ENCODE measurements at places on chromosomes 5 and 9.

GRCh38 chr5:109511980-109512734, 102.4 kb upstream of the PJA2 start:
- DNase-seq, result no peak

DNA sequence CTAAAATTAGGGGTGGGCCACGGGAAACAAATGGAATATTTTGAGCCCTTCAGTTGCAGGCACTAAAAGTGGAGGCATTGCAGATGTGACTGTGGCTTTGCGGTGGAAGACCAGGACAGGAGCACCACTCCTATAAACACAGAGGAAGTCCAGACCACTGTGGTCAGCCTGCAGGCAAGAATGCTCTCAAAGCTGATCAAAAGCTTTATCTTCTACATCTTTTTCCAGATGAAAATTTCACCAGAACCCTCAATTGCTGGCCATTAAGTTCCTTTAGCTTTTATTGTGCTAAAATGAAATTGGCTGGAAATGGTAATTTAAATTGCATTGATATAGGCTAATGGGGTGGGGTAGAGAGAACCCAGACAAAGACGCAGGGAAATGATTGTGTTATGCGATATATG, 208.8 kb downstream of the ERCC6L2 start:
- DNase-seq, result no peak

DNA sequence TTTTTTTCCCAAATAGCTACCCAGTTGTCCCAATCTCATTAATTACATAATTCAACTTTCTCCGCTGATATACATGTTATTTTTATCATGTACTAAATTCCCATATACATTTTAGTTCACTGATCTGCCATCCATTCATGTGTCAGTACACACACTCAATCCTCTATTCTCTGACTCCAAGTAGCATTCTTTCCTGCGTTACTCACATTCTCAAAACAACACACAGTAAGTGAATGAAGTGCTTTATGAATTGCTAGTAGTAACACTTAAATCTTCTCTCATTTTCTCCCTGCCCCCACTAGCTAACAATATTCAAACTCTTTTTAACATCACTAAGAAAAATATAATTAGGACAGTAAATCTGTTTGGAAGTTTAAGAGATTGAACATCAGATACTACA, 8.9 kb downstream of the ZNF366 start:
- DNase-seq, result no peak

GRCh38 chr9:14480526-14480925, 166.6 kb upstream of the NFIB start:
- DNase-seq, result no peak

- DNase-seq, result no peak
Measured at GRCh38 chr9:126147186-126147935, 179.3 kb upstream of the MVB12B start.

- DNase-seq, result no peak
Measured at GRCh38 chr5:176574297-176574591, 25.1 kb downstream of the CDHR2 start.

DNA sequence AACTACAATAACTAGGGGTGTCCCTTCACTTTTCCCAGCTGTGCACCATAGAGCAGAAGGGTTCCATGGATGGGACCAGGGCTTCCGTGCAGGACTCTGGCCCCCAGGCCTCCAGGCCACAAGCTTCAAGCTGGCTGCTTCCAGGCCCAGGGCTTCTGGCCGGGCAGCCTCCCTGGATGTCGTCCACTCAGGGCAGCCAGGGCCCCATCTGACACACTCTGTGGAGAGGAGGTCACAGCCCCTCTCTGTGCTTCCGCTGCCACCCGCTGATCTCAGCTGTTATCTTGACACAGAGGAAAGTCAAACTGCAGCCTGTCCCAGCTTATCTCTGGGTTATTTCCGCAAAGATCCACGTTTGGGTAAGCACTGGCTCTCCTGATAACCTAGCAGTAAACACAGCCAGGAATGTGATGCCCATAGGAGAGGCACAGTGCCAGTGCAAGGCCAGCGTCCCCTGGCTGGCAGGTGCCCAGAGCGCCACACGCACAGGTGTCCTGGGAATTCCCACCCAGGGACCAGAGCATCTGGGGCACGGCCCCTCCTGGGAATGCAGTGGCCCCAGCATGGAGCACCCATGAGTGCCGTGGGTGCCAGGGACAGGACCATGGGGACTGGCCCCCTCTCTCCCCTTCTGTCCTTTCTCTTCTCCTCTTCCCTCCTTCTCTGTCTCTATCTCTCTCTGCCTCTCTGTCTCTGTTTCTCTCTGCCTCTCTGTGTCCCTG, 15.6 kb upstream of the SLC6A19 start:
- DNase-seq, result no peak

DNA sequence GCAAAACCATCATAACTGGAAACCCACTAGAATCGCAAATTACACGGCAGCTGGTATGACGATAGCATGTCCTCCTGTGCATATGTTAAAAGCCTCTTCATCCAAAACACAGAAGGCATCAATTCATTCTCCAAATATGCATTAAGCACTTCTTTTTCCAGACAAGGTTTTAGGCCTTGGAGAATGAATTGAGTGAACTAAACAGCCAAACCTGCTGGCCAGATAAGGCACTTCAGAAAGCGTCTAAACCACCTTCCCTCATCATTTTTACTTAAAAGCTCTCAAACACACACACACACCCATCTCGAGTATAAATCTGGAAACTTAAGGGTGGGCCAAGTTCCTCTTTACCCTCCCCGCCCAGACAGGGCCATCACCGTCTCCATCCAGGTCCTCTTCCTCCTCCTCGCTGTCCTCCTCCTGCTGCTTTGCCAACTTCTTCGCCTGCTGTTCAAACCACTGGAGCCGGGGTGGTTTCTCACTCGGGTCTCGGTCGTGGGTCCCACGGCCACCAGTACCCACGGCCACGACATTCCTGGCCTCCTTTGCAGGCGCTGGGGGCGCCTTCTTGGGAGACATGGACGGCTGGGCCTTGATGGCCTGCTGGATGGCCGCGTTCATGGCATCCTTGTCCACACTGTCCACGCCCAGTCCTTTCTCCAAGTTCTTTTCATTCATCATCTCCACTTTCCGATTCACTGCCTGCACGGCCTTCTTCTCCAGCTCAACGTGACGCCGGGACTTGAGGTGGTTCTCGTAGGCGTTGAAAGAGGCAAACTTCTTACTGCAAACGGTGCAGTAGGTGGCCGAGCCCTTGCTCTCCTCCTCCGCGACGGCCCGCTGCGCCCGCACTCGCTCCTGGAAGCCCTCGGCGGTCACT, 696 bp downstream of the ZNF622 start:
- DNase-seq, result no peak

DNA sequence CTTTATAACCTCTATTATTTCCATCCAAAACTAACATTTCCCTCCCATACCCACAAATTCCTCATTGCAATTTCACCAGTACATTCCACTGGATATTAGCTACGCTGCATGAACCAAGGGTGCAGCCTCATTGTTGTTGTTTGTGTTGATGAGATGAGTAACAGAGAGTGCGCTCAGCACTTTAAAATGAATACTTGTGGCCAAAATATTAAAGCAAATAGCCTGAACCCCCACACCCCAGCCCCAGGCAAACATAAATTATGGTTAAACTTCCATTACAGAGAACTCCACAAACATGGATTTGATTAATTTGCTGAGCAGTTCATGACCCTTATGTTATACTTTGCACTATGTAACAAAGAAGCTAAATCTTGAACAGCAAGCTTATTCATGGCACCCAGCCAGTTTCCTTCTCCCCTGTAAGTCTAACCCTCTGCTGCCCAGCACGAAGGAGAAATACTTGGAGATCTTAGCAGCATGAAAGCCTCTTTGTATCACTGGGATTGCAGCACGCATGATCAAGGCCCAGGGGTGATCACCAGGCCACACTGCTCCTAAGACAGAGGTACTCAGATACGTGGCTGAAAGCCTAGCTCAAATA, 205.0 kb downstream of the DOCK8 start:
- DNase-seq, result no peak

DNA sequence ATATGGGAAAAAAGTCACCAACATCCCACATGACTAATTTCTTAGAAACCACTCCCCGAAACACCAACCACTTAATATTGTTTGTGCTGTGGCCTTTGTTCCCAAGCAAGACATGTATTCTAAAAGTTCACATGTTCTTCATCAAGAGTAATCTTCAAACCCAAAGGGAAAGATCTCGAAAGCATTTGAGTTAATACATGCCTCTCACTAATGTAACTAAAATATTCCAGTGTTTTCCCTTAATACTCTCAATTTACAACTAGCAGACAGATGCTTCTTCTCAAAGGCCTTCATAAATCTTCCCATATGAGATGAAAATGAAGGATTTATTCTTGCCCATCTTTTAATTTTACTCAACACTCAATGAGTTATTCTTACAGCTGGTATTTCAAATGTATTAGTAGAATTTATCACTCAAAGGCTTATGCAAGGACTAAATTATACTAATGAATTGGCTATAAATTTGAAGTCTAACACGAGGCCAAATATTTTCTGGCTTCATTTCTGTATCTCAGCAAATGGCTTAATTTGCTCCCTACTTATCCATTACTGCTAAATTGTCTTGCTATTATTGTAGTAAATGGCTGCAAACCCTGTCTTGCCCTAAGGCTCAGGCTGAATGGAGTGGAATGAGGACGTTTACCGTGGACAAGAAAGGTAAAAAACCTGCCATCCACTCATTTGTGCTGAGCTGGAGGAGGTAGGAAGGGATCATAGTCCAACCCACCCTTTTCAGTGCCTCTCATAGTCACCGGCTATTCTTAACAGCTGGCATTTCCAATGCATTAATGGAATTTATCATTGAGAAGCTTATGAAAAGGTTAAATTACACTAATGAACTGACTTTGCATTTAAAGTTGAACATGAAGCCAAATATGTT, 474.4 kb downstream of the RASEF start:
- DNase-seq, result no peak

DNA sequence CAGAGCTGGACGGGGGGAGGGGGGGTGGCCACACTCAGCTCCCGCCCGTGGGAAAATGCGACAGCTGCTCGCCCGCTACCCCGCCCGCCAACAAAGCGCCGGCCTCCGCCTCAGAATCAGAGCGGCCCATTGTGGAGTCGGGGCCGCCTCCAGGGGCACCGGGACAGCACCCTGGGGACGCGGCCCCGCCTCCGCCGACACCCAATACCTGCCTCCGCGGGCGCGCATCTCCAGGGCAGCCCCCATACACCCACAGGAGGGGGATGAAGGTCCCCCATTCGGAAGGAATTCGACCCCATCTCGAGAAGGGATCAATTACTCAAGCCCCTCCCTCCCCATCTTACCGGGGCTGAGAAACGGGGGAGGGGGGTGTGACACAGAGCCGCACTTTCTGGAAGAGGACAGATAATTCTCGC, 1.3 kb downstream of the NOTCH1 start:
- DNase-seq, result no peak

GRCh38 chr9:112015736-112016135, 119.1 kb downstream of the UGCG start:
- no peak for DNase-seq

DNA sequence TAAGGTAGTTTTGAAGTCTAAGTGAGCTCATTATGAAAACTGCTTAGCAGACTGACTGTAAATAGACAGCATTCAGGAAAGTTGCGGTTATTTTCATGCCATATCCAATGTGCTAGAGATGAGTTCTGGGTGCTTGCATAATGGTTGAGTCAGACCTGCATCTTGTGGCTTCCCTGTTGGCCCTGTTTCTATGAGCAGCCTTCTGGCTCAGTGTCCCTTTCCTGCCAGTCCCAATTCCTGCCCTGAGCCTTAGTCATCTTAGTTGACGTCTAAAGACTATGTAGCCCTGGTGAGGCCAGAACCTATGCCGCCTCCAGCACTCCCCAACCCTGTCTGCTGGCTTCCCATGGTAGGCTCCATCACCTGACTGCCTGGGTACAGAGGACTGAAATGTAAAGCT, 76.3 kb upstream of the TNFSF8 start:
- no peak for DNase-seq

DNA sequence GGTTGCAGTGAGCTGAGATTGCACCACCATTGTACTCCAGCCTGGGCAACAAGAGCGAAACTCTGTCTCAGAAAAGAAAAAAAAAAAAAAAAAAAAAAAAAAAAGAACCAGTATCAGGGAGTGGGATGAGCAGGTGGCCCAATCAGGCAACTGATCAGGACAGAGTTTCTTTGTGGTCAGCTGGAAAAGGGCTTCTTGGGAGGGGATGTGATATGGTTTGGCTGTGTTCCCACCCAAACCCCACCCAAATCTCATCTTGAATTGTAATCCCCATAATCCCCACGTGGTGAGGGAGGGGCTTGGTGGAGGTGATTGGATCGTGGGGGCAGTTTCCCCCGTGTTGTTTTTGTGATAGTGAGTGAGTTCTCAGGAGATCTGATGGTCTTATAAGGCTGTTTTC, 4.7 kb upstream of the GCNT1 start:
- DNase-seq, result no peak
